ENCODE measurements at places on chromosomes 4 and X. TPM values are rescaled to one million over a fixed set of nuclear protein-coding genes. Genes with fewer than 3 reads are reported as not detected.

Gene EOLA1
- total RNA-seq, result 15.1 TPM

Gene ARFIP1
- 20.3 TPM for total RNA-seq

Gene PNMA6A
- total RNA-seq, result 8.6 TPM

Gene FRMD7
- total RNA-seq, result not detected

Gene VCX
- total RNA-seq, result not detected

Gene IL13RA2
- not detected for total RNA-seq

- peak; percentile 62 for DNase-seq
- no peaks in the 10 kb centered on the region for H3K4me1 ChIP-seq
Measured at GRCh38 chrX:130245441-130245840, 23.3 kb downstream of the ZNF280C start.

GRCh38 chr4:116501954-116502353, 583.4 kb downstream of the TRAM1L1 start:
- no peaks in the 10 kb centered on the region for H3K36me3 ChIP-seq
- H3K4me3 ChIP-seq, result no peak overlapping the region
- DNase-seq, result peak; percentile 2
- H3K4me1 ChIP-seq, result no peaks in the 10 kb centered on the region

- H3K4me1 ChIP-seq, result peaks cover 25% of the 10 kb centered on the region
- peak overlapping the region; percentile 4 for H3K27ac ChIP-seq
- peak; percentile 10 for DNase-seq
- H3K4me3 ChIP-seq, result no peak overlapping the region
Measured at GRCh38 chr4:48047421-48047844, 30.9 kb downstream of the NIPAL1 start.

- DNase-seq, result no peak
- no peaks in the 10 kb centered on the region for H3K27me3 ChIP-seq
- H3K4me1 ChIP-seq, result no peaks in the 10 kb centered on the region
- no peaks in the 10 kb centered on the region for H3K36me3 ChIP-seq
Measured at GRCh38 chrX:25427873-25428555, 412.2 kb upstream of the ARX start.

DNA sequence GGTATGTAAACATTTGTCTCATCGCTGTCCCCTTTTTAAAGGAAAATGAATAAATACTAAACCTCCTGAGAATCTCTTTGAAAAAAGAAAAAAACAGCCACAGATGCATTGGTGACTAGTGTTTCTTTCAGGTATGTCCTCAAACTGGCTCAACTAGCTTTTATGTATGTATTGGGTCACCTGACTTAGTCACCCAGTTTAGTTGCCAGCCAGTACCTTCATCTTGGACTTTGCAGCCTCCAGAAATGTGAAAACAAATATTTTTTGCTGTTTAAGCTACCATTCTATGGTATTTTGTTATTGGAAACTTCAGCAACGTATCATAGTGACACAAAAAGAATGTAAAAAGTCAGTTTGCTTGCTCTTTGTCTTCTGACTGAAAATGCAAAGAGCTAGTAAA, 1263.5 kb downstream of the FAM133A start:
- H3K4me3 ChIP-seq, result no peak overlapping the region
- H3K27ac ChIP-seq, result no peak overlapping the region
- no peak for DNase-seq
- no peaks in the 10 kb centered on the region for H3K27me3 ChIP-seq

- H3K27ac ChIP-seq, result no peak overlapping the region
- no peak for DNase-seq
- no peak overlapping the region for H3K4me3 ChIP-seq
- H3K4me1 ChIP-seq, result no peaks in the 10 kb centered on the region
- H3K27me3 ChIP-seq, result no peaks in the 10 kb centered on the region
- no peaks in the 10 kb centered on the region for H3K36me3 ChIP-seq
Measured at GRCh38 chr4:55051532-55051931, 73.9 kb downstream of the KDR start.

GRCh38 chr4:12446256-12446655, 1017.6 kb upstream of the HS3ST1 start:
- no peak overlapping the region for H3K4me3 ChIP-seq
- peaks cover 19% of the 10 kb centered on the region for H3K4me1 ChIP-seq
- peak overlapping the region; percentile 53 for H3K27ac ChIP-seq
- H3K36me3 ChIP-seq, result no peaks in the 10 kb centered on the region
- peak; percentile 53 for DNase-seq
- H3K27me3 ChIP-seq, result no peaks in the 10 kb centered on the region

GRCh38 chrX:119359618-119360382, 39.3 kb upstream of the SLC25A43 start:
- H3K4me1 ChIP-seq, result no peaks in the 10 kb centered on the region
- no peak for DNase-seq

- H3K27ac ChIP-seq, result no peak overlapping the region
- DNase-seq, result no peak
- H3K4me3 ChIP-seq, result no peak overlapping the region
- no peaks in the 10 kb centered on the region for H3K36me3 ChIP-seq
- no peaks in the 10 kb centered on the region for H3K27me3 ChIP-seq
Measured at GRCh38 chr4:38462367-38463055, 201.5 kb upstream of the KLF3 start.

- no peaks in the 10 kb centered on the region for H3K36me3 ChIP-seq
- no peaks in the 10 kb centered on the region for H3K4me1 ChIP-seq
- H3K27me3 ChIP-seq, result no peaks in the 10 kb centered on the region
- no peak overlapping the region for H3K27ac ChIP-seq
- H3K4me3 ChIP-seq, result no peak overlapping the region
Measured at GRCh38 chrX:25156323-25156722, 140.6 kb upstream of the ARX start.

- H3K4me3 ChIP-seq, result no peak overlapping the region
- no peak for DNase-seq
- peaks cover 52% of the 10 kb centered on the region for H3K36me3 ChIP-seq
- no peak overlapping the region for H3K27ac ChIP-seq
- H3K4me1 ChIP-seq, result no peaks in the 10 kb centered on the region
Measured at GRCh38 chrX:41153448-41153847, 68.2 kb downstream of the USP9X start.

DNA sequence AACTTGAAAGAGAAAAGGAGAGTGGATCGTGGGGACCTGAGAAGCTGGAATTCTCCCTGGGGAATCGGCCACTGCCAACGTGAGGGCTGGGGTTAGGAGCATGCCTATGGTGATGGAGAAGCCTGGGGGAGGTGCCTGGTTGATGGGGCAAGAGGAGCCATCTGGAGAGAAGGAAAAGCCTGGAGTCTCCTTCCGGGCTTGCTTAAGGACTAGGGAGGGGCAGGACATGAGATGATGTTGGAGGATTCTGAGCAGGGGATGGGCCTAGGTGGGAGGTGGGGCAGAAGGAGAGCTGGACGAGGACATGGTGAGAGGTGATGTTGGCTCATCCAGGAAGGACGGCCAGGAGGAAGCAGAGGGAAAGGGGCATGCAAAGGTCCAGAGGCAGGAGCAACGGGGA, 35.0 kb upstream of the GYG2 start:
- H3K36me3 ChIP-seq, result no peaks in the 10 kb centered on the region
- no peaks in the 10 kb centered on the region for H3K27me3 ChIP-seq
- no peaks in the 10 kb centered on the region for H3K4me1 ChIP-seq
- DNase-seq, result no peak
- H3K27ac ChIP-seq, result no peak overlapping the region

DNA sequence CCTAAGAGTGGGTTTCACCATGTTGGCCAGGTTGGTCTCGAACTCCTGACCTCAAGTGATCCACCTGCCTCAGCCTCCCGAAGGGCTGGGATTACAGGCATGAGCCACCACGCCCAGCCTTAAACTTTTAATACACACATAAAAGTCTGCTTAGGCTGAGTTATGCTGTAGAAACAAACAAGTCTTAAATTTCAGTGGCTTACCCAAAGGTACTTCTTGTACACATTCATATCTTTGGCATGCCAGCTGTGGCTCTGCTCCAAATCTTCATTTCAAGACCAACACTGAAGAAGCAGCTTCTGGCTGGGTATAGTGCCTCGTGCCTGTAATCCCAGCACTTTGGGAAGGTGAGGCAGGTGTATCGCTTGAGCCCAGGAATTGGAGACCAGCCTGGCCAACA, 80.3 kb downstream of the PPEF2 start:
- H3K27me3 ChIP-seq, result no peaks in the 10 kb centered on the region
- no peaks in the 10 kb centered on the region for H3K36me3 ChIP-seq
- no peak overlapping the region for H3K4me3 ChIP-seq
- H3K27ac ChIP-seq, result no peak overlapping the region
- peak; percentile 34 for DNase-seq
- H3K4me1 ChIP-seq, result no peaks in the 10 kb centered on the region

GRCh38 chr4:27178061-27178460, 317.4 kb downstream of the STIM2 start:
- no peaks in the 10 kb centered on the region for H3K27me3 ChIP-seq
- H3K4me1 ChIP-seq, result peaks cover 2% of the 10 kb centered on the region
- no peak overlapping the region for H3K27ac ChIP-seq
- no peak overlapping the region for H3K4me3 ChIP-seq
- no peak for DNase-seq
- no peaks in the 10 kb centered on the region for H3K36me3 ChIP-seq

DNA sequence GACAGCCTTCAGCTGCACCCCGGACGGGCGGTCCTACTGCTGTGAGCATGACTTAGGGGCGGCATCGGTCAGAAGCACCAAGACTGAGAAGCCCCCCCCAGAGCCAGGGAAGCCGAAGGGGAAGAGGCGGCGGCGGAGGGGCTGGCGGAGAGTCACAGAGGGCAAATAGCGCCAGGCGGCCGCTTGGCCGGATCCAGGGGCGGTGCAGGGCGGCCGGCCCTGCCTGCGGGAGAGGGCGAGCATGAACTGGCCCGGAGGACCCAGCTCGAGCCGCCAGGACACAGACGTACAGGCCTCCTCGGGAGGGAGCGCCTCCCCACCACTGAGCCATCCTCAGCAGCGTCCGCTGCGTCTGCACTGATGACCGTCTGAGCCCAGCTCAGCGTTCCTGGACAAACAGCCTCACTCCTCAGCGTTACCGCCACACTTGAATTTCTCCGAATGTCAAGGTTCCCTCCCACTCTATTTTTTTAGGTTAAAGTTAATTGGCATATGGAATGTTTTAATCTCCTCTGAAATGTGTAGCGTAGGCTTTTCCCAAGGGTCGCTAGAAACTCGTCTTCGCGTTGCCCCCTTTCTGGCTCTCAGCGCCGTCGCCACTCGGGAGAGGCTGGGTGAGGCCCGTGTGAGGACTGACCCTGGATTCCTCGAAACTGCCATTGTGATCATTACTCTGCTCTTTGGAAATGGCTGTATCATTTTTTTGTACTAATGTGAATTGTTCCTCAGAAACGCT, 29.9 kb downstream of the NELFA start:
- H3K4me1 ChIP-seq, result no peaks in the 10 kb centered on the region
- peaks cover 59% of the 10 kb centered on the region for H3K36me3 ChIP-seq
- H3K27me3 ChIP-seq, result no peaks in the 10 kb centered on the region
- H3K27ac ChIP-seq, result peak overlapping the region; percentile 54

- H3K27ac ChIP-seq, result no peak overlapping the region
- DNase-seq, result no peak
- no peak overlapping the region for H3K4me3 ChIP-seq
- no peaks in the 10 kb centered on the region for H3K27me3 ChIP-seq
- H3K4me1 ChIP-seq, result no peaks in the 10 kb centered on the region
- no peaks in the 10 kb centered on the region for H3K36me3 ChIP-seq
Measured at GRCh38 chrX:11386001-11386523, 92.8 kb downstream of the AMELX start.

- peak; percentile 87 for DNase-seq
- no peak overlapping the region for H3K4me3 ChIP-seq
- no peaks in the 10 kb centered on the region for H3K36me3 ChIP-seq
Measured at GRCh38 chr4:122700178-122700725, 32.3 kb upstream of the BBS12 start.

DNA sequence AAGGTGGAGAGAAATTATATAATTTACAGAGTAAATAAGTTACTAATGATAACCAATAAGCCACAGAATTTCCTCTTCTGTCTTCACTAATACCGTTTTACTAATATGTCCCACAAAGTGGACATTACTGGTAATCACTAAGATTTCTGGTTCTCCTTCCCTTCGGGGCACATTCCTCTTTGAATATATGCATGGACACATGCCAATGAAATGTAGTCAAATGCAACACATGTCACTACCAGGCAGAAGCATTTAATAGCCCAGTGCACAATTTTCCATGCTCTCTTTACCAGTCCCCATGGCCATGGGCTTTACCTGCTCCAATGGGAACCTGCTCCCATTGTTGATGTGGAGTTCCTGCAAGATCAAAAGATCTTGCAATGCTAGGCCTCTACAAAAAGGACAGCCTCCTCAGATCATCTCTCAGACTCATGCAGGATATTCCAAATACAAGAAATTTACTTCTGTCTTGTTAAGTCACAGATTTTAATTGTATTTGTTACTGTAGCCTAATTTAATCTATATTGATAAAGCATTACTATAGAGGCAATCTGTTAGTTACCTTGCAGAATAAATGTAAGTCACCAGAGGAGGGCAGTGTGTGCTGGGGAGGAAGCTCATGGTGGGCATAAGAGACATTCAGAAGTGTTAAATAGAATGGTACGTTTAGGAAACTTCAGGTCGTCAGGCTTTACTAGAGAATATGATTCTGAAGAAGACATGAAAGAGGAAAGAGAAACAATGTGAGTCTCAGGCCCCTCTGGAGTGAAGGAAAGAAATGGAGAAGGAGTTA, 37.1 kb upstream of the INPP4B start:
- H3K4me3 ChIP-seq, result no peak overlapping the region
- no peak overlapping the region for H3K27ac ChIP-seq
- H3K27me3 ChIP-seq, result no peaks in the 10 kb centered on the region
- H3K4me1 ChIP-seq, result no peaks in the 10 kb centered on the region
- H3K36me3 ChIP-seq, result no peaks in the 10 kb centered on the region

- H3K27ac ChIP-seq, result no peak overlapping the region
- H3K27me3 ChIP-seq, result no peaks in the 10 kb centered on the region
- H3K4me3 ChIP-seq, result no peak overlapping the region
- no peaks in the 10 kb centered on the region for H3K36me3 ChIP-seq
- DNase-seq, result no peak
Measured at GRCh38 chr4:180717451-180718033, 1525.7 kb upstream of the TENM3 start.

- H3K27ac ChIP-seq, result no peak overlapping the region
- DNase-seq, result no peak
- no peaks in the 10 kb centered on the region for H3K36me3 ChIP-seq
- H3K4me3 ChIP-seq, result no peak overlapping the region
- H3K27me3 ChIP-seq, result no peaks in the 10 kb centered on the region
Measured at GRCh38 chrX:139121616-139122286, 408.8 kb upstream of the F9 start.

DNA sequence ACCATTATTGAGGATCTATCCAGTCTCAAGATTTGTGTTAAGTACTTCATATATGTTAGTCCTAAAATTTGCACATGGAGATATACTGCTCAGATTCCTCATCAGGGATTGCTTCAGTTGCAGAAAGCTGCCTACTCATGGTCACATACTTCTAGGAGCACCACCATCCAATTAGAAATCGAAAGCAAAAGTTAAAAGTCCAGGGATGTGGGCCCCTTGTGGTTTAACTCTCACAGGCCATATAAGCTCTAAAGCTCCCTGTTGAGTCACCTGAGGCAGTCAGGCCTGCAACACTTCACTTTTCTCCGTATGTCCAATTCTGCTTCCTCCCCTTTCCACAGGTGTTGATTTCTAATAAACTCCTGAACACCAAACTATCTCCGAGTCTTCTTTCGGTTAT, 84.2 kb downstream of the CNOT6L start:
- no peaks in the 10 kb centered on the region for H3K27me3 ChIP-seq
- H3K27ac ChIP-seq, result no peak overlapping the region
- H3K4me3 ChIP-seq, result no peak overlapping the region
- DNase-seq, result peak; percentile 64

- DNase-seq, result no peak
- no peaks in the 10 kb centered on the region for H3K4me1 ChIP-seq
- H3K27me3 ChIP-seq, result no peaks in the 10 kb centered on the region
- H3K36me3 ChIP-seq, result no peaks in the 10 kb centered on the region
Measured at GRCh38 chr4:113482325-113482724, 279.2 kb downstream of the CAMK2D start.

- H3K4me3 ChIP-seq, result no peak overlapping the region
- DNase-seq, result no peak
- H3K4me1 ChIP-seq, result no peaks in the 10 kb centered on the region
- H3K27me3 ChIP-seq, result no peaks in the 10 kb centered on the region
Measured at GRCh38 chr4:152999346-153000075, 63.4 kb downstream of the FHDC1 start.

All from cardiac muscle cell (in vitro differentiated cells and primary cell).